ENCODE measurements at places on chromosomes 7 and 10. TPM values are rescaled to one million over a fixed set of nuclear protein-coding genes. Genes with fewer than 3 reads are reported as not detected.

- no peak for DNase-seq
Measured at GRCh38 chr7:468681-469562, 50.7 kb downstream of the PDGFA start.

GRCh38 chr10:93498166-93498565 lies 1.8 kb downstream of the CEP55 start:
- DNase-seq, result no peak

GRCh38 chr7:141737118-141737835 lies 881 bp upstream of the SSBP1 start:
- no peak for DNase-seq

DNA sequence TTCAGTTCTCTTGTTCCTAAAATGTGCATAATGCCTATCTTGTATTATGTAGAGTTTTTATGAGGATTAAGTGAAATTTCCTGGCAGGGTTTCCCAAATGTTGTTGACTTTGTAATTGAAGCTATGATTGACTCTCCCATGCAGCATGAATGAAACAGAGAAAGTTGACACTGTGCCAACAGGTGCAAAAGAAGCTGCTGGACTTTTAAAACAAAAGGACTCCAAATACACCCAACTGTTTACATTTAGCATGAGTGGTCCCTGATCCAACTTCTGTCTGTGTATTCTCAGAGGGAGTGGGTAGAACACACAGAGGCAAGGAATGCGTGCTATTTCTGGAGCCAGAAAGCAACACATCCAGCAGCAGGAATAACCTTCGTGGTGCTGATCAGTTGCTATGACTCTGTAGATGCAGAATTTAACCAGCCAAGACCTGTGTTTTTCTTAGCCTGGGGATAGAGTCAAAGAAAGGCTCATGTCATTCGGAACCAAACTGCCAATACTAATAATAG lies 14.4 kb upstream of the RBM20 start:
- no peak for DNase-seq

DNA sequence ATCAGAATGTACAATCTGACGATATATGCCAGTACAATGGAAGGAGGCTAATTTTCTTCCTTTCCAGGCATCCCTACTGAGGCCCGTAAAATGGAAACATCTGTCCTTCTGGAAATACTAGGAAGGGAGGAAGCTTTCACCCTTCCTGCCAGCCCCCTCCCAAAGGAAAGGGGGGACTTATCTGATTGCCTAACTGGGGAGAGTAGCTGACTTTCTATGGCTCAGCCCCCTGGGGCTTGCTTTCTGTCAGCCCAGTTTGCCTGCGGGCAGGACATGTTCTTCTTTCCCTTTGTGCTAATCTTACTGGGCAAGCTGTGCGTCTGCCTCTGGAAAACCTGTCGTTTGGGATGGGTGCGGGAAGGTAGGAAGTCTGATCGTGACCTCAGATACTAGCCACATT lies 508.9 kb downstream of the SUGCT start:
- no peak for DNase-seq

- DNase-seq, result no peak
Measured at GRCh38 chr10:61244261-61244775, 208.9 kb downstream of the TMEM26 start.

DNA sequence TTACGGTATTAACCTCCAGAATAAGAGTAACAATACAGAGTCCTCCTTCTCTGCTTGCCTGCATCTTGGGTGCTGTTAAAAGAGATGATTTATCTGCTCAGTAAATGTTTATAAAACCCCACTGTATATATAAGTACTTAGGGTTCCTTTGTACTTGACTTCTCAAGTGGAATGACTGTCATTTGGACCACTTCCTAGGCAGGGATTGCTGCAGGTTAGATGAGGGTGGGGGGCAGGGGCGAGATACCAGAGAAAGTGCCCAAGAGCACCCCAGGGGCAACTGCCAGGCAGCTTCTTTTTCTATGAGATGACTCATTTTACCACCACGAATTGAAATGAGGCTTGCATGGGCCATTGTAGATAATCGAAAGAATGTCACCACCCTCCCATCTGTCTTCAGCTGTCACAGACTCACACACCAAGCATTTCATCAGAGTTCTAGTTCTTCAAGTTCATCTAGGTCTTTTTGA lies 421.9 kb upstream of the GALNT17 start:
- DNase-seq, result no peak

DNA sequence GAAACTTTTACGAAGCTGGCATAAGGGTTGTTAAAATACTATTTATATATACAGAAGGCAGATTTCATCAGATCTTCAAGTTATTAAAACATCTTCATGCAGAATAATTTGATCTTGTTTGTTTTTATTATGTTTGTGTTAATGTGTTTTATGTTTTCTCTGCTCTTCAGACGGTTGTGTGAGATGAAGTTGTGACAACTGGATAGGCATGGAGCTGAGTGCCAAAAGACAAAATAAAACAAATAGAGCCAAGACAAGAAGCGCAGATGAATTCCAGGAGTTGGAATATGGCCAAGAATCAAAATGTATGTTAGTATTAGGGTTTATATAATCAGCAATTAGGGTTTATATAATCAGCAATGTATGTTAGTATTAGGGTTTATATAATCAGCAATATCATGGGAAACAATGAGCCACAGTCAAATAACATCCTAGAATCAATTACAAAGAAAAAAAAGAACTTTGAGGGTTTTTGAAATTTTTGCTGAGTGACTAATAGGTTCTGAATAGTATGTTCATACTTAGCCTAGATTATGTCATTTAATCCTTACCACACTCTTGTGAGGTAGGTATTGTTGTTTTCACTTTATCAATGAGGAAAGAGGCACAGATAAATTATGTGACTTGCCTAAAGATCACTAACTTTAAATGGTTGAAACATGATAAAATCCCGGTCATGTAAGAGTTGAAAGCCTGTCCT lies 488.0 kb upstream of the STEAP1 start:
- no peak for DNase-seq

DNA sequence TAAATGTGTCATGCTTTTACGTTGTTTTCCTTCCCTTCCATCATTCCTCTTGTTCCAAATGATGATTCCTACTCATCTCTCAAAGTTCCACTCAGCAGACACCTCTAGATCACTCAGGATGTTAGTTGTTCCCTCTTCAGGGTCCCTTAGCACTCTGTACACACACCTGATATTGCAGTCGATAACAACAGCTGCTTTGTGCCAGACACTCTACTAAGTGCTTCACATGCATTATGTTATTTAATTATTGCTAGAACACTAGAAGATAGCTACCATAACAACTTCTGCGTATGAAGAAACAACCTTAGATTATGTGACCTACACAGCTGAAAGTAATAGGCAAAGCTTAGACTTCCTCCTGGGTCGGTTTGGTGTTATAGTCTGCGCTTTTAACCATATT lies 29.6 kb downstream of the PCBD1 start:
- no peak for DNase-seq

DNA sequence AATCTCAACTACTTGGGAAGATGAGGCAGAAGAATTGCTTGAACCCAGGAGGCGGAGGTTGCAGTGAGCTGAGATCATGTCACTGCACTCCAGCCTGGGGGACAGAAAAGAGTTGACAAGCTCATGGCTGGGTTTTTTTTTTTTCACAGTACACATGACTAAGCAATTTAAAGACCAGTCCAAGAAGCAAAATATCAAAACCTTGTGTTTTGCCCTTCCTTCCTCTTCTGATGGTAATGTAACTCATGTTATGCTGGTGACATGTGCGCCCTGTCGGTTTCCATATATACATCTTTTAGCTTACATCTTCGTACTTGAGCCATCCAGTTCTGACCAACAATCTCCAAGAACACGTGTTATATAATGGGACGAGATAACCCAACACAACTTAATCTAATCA lies 237.7 kb upstream of the PLXDC2 start:
- DNase-seq, result no peak

DNA sequence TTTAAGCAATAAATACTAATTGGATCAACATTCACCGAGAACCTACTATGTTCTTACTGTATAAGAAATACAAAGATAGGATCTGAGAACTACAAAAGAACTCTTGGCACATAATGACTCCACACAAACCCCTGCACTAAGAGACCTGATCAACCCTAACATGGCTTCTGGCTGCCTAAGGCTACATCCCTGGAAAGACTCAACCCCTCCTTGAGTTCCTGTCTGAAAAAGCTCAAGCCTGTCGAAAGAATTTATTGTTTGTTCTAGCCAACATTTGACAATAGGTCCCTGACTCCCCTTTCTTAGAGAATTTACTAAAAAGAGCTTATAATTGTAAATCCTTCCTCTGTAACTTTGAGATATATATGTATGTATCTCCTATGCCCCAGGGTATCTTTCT lies 125.3 kb upstream of the SGCE start:
- no peak for DNase-seq

DNA sequence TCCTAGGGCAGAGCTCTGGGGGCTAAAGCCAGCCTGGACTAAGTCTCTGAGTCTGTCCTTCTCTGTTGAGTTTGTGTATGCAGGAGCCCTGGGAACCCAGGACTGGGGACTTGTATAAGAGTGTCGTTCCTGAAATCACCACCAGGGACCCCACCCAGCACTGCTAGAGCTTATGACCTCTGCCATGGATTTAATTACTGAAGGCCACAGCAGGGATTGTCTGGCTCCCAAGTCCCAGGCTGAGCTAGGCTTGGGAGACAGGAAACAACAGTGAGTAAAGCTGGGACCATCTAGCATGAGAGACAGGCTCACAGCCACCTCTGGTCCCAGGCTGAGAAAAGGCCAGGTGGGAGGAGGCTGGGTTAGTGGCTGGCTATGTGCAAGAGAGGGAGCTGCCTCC lies 1.4 kb upstream of the TSPAN15 start:
- DNase-seq, result peak; percentile 51

Gene KLLN
- total RNA-seq, result 0.42 TPM

Gene HUS1
- 24.3 TPM for total RNA-seq

Gene GNAT3
- not detected for total RNA-seq

Gene KNDC1
- 0.50 TPM for total RNA-seq

Gene TRIL
- total RNA-seq, result 2.5 TPM

Gene PAPOLB
- total RNA-seq, result 0.29 TPM

Gene CRHR2
- not detected for total RNA-seq

Gene ELMO1
- total RNA-seq, result 20.8 TPM

Gene ZPBP
- not detected for total RNA-seq
